ENCODE measurements at places on chromosomes 13 and 19. TPM values are rescaled to one million over a fixed set of nuclear protein-coding genes. Genes with fewer than 3 reads are reported as not detected.
A peak's percentile ranks its signal among the peaks of the same experiment; 100 is the strongest.

DNA sequence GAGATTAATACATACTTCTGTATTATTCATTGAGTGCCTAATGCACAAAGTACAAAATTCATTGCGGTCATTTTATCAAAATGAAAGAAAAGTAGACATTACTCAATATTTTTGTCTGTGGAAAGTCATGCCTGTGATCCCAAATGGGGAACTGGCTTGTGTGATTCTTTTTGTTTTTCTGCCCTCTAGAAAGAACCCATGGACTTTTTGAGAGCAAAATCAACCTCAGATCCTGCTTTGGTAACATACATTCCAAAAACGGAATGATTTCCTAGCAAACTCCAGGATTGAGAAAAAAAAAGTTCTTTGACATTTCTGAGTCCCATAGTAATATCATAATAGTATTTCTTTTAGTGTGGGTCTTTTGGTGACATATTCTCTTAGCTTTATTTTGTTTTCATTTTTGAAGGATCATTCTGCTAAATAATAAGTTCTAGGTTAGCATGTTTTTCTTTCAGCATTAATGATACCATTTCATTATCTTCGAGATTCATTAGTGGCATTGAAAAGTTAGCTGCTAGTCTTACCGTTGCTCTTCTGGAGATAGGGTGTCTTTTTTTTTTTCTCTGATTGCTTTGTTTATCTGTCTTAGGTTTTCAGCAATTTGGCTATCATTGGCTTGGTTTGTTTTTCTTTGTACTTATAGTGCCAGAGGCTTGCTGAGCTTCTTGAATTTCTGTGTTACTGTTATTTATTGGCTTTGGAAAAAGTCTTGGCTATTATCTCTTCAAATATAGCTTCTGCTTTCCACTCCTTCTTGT is 102.4 kb upstream of the CSNK1A1L start:
- DNase-seq, result no peak

- no peak for DNase-seq
Observed at GRCh38 chr19:48303866-48304265, 21.5 kb upstream of the EMP3 start.

DNA sequence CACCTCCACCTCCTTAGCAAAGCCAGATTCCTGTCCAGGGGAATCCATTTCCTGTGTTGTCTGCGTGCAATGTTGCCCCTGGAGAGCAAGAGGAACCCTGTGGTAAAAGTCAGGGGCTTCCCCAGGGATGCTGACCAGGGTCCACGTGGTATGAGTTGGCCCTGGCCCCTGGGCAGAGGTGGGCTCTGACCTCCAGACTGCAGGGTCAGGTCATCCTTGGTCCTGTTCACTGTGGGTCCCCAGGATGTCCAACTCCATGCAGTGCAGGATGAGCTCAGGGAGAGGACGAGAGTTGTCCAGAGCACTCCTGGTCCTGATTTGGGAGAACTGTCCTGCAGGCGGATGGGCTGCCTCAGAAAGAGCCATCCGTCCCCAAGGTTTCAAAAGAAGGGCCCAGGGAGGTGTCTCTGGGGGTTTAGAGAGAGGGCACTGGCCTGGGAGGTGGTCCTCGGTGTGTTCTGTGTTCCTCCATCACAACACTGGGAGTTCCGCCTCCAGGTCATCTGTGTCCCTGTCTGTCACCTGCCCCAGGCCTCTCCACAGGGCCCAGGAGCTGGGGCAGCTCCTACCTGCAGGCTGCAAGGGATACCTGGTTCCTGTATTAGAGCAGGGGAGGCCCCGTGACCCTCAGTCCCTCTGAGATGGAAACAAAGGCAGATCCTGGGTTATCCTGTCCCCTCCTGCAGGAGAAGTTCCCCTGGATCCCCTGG is 1.2 kb upstream of the CEACAM4 start:
- DNase-seq, result no peak

DNA sequence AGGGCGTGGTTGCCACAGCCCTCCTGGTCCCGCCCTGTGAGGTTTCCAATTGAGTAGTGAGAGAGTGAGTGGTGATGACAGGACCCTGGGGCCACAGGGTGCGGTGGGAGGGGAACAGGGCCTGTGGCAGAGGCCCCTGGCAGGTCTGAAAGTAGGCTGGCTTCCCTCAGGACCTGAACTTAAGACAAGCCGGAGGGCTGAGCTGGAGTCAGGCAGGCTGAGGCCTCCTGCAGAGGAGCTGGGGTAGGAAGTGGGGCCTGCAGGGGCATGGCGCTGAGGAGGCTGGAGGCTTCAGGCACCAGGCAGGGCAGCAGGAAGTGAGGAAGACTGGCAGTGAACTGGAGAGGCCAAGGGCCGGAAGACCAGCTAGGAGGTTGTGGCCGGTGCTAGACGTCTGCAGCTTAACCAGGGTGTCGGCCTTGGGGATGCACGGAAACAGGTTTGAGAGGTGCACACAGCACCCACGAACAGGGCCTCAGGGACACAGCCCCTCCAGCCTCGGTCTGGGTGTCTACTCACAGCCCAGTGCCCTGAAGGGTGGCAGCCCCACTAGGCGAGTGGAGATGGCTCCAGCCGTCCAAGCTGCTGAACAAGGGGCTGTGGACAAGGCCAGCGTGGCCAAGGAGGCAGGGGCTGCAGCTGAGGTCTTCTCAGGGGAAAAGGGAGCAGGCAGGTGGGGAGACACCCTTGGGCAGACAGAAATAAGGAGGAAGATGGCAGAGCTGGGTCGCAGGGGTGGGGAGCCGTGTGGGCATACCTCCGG is 17.8 kb downstream of the POP4 start:
- no peak for DNase-seq

Gene KASH5
- not detected for total RNA-seq

Gene TEX26
- not detected for total RNA-seq

Gene ARHGEF18
- total RNA-seq, result 16.8 TPM

DNA sequence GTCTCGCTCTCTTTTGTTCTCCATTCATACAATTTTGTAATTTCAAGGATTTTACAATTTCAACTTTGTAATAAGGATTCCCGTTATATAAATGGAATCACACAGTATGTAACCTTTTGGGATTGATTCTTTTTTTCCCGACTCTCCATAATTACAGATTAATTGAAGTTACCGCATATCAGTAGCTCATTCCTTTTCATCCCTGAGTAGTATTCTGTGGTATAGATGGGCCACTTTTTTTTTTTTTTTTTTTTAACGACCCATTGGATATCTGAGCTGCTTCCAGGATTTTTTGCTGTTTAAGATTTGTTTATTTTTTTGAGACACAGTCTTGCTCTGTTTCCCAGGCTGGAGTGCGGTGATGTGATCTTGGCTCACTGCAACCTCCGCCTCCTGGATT is 27.8 kb downstream of the UHRF1 start:
- no peak for DNase-seq

Gene PRODH2
- not detected for total RNA-seq

- peak; percentile 78 for DNase-seq
Observed at GRCh38 chr13:110361365-110361911, 54.4 kb downstream of the COL4A2 start.

Gene ZNF439
- 0.22 TPM for total RNA-seq

- DNase-seq, result no peak
Observed at GRCh38 chr13:102962430-102962829, 103.8 kb downstream of the SLC10A2 start.

DNA sequence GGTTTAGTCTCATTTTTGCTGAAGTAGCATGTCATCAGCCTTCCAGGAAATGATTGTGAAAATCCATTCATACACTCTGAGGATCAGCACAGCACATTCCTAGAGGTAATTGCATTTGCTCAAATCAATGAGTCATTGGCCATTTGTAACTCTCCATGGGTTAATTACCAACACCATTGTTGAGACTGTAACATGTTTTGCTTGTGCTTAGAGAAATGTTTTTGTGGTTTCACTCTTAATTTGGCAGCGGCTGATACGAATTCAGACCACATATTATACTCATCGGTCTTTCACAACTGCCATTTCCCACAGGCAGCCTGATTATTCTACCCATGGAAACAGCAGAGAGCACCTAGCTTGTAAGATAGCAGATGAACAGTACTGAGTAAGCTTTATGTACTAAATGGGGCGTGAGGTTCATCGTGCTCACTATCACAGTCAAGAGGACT is 110.3 kb downstream of the NHLRC3 start:
- no peak for DNase-seq

Gene ZNF230
- 2.6 TPM for total RNA-seq

Gene ATP12A
- total RNA-seq, result not detected

GRCh38 chr13:24672141-24673132 is 7.8 kb upstream of the ATP12A start:
- no peak for DNase-seq

- DNase-seq, result peak; percentile 90
Observed at GRCh38 chr19:6030214-6030507, 52.2 kb upstream of the RANBP3 start.

GRCh38 chr13:100665403-100665802 is 9.2 kb downstream of the TMTC4 start:
- DNase-seq, result no peak

- no peak for DNase-seq
Observed at GRCh38 chr13:112056284-112056727, 10.6 kb upstream of the SOX1 start.

GRCh38 chr13:50247223-50247622 is 232.0 kb downstream of the KCNRG start:
- DNase-seq, result no peak

DNA sequence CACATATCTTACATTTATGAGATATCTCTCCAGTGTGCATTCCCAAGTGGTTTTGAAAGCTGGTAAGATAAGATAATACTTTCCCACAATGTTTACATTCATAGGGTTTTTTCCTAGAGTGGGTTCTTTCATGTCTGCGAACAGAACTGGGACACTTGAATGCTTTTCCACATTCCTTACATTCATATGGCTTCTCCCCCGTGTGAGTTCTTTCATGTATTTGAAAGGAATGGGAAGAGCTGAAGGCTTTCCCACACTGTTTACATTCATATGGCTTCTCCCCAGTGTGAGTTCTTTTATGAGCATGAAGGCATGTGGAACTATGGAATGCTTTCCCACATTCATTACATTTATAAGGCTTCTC is 19.7 kb downstream of the ZNF433 start:
- no peak for DNase-seq

- no peak for DNase-seq
Observed at GRCh38 chr19:10419200-10419645, 1.1 kb upstream of the PDE4A start.

Gene PSG7
- not detected for total RNA-seq

- peak; percentile 35 for DNase-seq
Observed at GRCh38 chr13:49645451-49645850, 17.1 kb downstream of the ARL11 start.

Gene NLRP5
- total RNA-seq, result not detected

DNA sequence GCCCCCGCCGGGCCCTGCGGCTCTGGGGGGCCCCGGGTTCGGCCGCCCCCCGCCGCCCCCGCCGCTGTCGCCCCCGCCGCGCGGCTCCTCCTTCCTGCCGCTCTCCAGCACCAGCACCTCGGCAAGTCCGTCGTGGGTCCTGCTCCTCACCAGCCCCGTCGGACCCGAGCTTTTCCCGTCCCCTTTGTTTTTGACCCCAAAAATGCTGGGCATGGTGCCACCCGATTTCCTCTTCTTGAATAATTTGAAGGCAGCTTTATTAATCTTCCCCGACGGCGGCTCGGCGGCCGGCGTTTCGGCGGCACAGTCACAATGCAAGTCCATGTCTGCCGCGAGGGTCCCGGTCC is 945 bp downstream of the AMER2 start:
- DNase-seq, result no peak

GRCh38 chr13:98514288-98514687 is 62.6 kb downstream of the STK24 start:
- no peak for DNase-seq

Gene ZNF528
- 8.1 TPM for total RNA-seq

Gene SHD
- not detected for total RNA-seq

- DNase-seq, result no peak
Observed at GRCh38 chr13:73767191-73767741, 366.9 kb downstream of the KLF12 start.

DNA sequence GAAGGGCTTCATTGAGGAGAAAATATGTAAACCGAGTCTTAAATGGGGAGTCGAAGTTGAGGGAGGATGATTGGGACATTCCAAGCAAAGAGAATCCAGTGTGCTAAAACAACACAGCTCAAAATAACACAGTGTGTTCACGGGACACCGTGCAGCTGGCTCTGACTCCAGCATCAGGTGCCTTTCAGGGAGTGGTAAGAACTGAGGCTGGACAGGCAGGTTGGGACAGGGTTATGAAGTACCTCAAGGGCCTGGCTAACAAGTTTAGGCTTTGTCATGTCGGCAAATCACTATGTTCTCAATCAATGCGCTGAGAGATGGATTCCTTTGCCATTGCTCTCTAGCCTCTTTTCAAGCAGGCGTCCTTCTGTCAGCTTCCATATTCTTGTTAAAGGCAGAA is 27.5 kb upstream of the WDFY2 start:
- no peak for DNase-seq

Measured in lung microvascular endothelial cell (primary cell).